ENCODE measurements at places on chromosomes 5 and 9.

DNA sequence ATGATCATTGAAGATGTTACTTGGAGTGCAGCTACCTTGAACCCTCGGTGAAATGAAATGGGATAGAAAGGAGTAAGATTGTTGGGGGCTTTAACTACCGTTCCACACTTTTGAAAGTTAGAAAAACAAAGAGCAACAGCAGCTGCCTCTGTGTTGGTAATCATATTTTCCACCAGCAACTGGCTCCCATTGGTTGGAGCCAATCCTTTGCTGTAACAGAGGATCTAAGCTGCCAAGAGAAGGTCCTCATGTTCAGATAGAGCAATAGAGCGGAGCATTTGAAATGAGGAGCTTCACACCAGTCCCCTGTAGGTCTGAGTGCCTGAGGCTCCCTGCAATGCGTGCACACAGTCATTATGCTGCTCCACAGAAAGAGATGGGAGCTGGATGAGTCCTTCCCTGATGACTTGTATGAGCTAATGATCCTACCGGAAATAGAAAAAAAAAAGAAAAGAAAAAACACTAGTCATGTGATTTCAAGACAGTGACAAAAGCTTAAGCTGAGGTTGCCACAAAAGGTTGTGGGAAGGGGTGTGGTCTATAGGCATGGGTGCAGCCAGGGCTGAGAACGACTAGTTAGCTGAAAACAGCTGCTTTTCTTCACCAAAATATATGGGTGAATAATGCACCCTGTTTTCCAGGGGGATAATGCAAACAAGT, 300.7 kb downstream of the MLLT3 start:
- no peak for DNase-seq

DNA sequence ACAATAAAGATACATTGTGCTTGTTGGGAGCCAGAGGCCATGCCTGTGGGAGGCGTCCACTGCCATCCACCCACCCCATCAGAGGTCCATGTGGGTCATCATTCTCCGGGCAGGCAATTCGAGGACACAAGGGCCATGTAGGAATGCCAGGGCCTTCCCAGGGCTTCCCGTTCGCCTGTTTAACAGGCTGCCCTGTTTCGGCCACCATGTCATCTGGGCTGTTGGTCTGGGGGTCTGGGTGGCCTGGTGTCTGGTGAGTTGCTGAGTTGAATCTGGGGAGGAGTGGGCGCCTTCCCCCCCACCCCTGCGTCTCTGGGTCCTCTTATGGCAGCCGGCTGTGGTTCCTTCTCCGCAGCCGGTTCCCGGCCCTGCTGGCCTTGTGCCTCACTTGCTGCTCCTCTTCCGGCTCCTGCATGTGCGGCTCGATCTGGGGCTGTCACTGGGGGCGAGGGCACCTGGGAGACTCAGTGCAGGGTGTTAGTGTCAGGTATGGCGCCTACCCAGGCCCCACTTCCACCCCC, 117.4 kb downstream of the WNK2 start:
- DNase-seq = no peak

DNA sequence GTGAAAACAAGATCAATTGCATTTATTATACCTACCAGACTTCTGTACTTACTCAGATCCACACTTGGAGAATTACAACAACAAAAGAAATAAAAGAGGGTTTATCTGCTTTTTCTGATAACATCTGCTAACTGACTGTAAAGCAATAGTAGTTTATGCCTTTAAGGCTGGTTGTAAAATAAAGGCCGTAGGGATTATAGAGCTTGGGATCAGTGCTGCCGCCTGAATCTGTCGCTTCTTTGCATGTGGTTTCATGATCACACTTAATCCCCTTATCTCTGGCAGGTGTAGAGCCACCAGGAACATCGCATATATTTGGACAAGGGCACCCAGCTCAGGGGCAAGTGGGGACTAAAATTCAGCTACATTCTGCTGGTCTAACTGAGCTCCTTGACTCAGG, 146.7 kb downstream of the CCDC192 start:
- DNase-seq = no peak

DNA sequence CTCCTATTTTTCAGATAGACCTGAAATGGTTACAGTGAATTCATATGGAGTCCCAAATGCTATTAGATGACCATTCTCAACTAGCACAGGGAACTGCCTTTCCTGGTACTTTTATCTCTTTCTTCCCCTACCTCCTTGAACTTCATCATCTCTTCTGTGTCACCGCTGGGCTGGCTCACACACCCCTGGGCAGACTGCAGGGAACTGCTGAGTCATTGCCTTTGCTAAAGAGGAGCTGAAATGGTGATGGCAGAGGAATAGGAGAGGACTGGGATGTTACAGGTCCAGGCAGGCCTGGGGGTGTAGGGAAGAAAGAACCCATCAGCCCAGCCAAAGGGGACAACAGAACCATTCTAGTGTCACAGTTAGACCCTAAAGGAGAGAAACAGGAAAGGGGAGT, 322.3 kb downstream of the ASTN2 start:
- DNase-seq = no peak

- DNase-seq = peak; percentile 51
These were observed 50.1 kb upstream of the SMAD5 start for GRCh38 chr5:136082390-136083193.

- DNase-seq = no peak
These were observed 234.8 kb upstream of the TMEM161B start for GRCh38 chr5:88503406-88503805.

DNA sequence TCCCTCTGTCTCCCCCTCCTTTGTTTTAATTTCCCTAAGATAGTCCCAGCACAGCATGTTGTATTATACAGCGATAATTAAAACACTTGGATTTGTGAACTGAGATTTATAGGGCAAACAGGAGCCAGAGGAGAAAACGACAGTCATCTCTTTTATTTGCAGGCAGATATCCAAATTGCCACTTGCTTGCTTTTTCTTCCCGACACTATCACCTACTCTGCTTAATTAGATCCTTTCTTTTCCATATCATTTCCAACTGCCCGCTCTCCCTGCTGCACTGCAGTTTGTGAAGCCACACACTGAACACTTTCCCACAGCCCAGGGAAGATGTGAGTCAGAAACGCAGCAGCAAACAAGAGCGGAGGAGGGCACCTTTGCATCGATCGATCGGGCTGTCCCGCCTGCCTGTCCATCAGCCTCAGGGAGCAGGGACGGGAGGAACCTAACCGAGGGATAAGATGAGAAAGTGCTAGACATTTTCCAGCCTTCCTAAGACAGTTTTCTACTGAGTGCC, 35.8 kb upstream of the SPRY4 start:
- DNase-seq = no peak

DNA sequence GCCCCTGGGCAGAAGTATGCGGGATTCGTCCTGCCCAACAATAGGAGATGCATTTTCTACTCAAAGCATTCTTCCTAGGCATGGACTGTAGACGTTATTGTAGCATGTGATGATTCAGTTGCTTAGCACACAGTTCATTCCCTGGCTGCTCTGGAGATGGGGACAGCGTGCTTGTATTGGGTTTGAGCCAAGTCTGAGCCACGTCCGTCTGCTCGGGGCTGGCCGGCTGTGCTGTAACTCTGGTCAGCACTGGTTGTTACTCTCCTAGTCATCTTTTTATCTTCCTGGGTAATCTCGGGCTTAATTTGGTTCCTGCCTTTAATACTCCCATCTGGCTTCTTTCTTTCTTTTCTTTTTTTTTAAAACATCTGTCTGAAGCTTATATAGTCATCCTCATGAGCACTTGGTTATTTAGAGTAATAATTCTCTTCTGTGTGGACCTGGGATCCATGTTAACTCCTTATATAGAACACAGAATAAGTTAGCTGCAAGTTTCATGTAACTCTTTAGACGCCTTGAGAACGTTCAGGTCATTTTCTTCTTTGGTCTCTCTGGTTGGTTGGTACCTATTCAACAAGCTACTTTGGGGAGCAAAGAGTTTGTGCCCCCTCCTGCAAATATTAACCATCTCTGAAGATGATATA, 118.8 kb upstream of the RPS23 start:
- DNase-seq = no peak

GRCh38 chr9:116935149-116935897, 248.2 kb downstream of the TRIM32 start:
- DNase-seq = no peak

DNA sequence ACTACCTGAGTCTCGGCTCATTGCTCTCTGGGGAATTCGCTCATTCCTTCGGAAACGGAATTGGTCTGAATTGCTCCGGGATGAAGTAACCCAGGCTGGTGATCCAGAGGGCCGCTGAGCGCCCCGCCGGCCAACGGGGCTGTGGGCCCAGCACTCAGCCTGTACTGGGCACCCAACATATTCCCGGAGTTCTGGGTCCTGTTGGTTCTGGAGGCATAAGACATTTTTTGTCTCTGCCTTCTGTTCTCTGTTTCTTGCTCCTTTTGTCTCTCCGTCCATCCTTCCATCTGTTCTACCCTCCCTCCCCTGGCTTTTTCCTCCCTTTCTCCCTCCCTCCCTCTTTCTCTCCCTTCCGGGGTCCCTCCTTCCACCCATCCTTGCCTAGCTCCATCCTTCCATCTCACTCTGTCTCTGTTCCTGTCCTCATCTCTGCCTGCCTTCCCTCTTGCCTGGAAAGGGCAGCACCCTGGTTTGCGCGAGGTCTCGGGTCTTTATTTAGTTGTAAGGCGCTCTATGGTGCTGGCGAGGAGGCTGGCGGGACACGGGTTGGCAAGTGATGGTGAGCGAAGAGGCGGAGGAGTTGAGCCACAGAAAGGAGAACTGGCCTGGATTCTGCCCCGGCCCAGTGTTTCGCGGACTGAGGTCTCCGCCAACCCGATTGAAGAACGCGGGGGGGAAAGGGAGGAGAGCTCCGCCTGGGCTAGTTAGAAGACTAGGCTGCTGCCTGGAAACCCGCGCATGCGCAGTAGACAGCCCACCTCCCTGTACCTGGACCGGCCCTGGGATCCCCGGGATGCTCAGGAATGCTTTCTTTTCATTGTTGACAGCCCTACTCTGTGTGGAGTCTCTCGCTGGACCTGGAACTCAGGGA, 1468.0 kb downstream of the FOXD4L5 start:
- peak; percentile 54 for DNase-seq

DNA sequence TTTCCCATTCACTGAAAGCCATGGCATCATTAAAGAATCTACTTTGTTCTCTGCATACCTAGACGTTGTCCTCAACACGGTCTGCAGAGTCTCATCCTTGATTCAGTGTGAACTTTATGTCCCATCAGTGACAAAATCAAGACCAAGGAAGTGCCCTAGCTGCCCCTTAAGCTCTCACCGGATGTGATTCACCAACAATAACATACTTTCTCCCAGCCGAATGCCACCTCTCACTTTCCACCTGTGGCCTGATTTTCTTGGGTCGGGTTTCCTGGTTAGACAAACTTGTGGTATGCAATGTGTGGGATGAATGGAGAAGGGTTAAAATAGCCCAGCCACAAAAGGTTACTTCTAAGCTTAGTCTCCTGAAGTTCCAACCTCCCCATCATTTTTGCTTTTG, 145.3 kb upstream of the PAPPA start:
- DNase-seq = no peak

DNA sequence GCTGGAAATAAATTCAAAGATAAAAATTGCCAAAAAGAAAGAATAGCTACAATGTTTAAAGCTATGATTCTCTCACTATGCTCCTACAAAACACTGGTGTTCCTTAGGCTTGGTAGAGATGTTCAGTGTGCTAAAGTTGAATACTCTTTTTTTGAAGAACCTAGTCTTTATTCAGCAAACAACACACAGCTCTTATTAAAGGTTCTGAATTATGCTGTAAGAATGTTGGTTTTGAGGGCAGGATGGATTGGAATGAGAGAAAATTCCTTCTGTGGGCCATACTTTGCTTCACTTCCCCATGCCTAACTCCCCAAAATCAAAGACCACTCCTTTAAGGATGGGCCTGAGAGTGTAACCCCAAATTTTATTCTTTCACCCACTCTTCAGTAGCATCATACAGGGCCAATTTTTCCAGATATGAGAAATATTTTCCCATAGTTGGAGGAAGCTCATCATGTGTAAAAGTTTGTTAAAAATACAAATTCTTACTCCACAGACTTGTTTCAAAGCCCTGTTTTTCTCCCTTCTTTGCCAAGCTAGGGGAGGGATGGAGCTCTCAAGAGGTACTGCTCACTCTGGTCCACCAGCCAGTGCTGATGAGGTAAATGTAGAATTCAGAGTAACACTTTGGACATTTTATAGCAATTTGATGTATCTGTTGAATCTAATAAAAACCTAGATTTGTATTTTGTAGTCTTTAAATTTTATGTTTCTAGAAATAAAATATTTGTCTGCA, 99.3 kb downstream of the GDNF start:
- no peak for DNase-seq

DNA sequence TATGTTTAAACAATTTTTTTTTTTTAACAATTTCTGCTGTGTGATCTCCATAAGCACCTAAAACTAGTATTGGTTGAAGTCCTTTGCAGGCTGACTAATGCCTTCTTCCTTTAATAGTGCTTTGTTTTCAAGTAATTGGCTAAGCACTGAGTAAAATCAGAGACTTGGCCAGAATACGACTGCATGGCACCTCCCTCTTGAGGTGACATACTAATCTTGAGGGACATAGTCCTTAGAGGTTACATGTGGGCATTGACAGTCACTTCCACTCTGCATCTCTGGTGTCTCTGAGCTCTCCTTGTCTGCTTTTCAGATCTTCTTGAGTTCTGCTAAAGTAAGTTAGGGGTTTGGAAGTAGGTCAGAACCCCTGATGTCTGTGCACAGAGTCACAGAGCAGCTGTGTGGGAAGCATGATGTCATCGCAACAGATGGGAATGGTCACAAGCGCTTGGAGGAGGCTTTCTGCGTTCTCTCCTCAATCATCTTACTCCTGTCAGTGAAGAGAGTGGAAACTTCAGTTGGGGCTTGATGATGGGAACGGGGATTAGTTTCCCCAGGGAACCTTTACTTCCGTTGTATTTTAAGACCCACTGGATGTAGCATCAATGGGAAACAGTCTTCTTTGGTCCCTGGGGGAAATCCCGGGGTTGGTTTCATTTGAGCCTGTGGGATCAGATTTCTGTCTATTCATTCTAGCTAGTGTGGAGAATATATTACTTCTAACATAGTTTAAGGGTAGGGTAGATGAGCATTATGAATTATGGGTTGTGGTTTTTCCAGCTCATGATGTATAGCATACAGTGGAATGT, 136.9 kb downstream of the ARHGAP26 start:
- DNase-seq = no peak

- no peak for DNase-seq
These were observed 32.5 kb upstream of the TRIO start for GRCh38 chr5:14110680-14111079.

- DNase-seq = no peak
These were observed 929.5 kb upstream of the C9orf72 start for GRCh38 chr9:28502741-28503140.

- DNase-seq = no peak
These were observed 4.7 kb downstream of the SYNPO start for GRCh38 chr5:150645070-150645700.

DNA sequence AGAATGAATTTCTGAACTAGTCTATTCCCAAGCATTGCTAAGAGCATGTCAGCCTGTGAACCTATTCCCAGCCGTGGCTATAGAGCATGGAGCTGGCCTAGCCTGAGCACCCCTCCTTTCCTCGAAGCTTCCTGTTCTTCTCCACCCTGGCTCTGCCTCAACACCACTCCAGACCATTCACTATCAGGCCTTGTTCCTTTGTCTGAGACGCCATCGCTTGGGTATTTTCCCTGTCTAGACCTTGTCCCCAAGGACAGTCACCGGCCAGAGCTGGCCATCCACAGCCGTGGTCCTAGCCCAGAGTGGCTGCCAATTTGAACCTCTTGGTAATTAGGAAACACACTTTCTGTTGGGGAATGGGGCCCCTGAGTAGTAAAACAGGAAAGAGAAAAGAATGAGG, 105.8 kb downstream of the LIFR start:
- no peak for DNase-seq
